ENCODE measurements at places on chromosomes 7 and 10. TPM values are rescaled to one million over a fixed set of nuclear protein-coding genes. Genes with fewer than 3 reads are reported as not detected.
A peak's percentile ranks its signal among the peaks of the same experiment; 100 is the strongest.

DNA sequence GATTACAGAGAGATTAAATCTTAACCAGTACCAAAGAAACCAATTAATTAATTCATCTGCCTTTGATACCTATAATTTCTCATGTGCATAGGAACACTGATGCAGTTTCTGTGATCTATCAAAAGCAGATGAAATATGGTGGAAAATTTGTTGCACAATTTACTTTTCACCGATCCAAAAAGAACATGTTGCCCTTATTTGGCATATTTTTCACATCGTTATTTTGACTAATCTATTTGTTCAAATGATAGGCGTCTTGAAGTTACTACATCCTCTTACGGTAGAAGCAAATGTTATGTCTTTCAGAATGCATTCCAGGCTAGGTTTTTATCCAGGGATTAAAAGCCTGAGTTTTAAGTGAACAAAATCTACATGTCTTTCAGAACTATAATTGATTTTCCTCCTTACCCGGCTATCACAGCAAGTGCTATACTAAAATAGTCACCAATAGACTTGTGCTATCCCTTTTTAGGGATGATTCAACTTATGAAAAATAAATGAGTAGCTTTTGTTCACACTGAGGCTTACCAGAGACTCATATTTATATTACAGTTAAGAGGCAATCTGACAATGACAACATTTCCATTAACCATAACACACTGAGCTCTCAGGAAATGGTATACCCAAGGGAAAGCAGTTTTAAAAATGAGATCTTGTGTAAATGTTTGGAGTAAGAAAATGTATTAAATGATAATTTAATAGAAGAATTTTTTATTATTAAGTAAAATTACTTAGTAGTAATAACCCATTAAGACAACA lies 16.8 kb upstream of the TES start:
- H3K27me3 ChIP-seq = no peaks in the 10 kb centered on the region
- H3K4me3 ChIP-seq = no peak overlapping the region
- H3K36me3 ChIP-seq = no peaks in the 10 kb centered on the region
- H3K4me1 ChIP-seq = no peaks in the 10 kb centered on the region

- no peaks in the 10 kb centered on the region for H3K36me3 ChIP-seq
- H3K27ac ChIP-seq = peak overlapping the region; percentile 75
- no peaks in the 10 kb centered on the region for H3K27me3 ChIP-seq
Observed at GRCh38 chr10:79404231-79404609, 41.2 kb downstream of the ZCCHC24 start.

DNA sequence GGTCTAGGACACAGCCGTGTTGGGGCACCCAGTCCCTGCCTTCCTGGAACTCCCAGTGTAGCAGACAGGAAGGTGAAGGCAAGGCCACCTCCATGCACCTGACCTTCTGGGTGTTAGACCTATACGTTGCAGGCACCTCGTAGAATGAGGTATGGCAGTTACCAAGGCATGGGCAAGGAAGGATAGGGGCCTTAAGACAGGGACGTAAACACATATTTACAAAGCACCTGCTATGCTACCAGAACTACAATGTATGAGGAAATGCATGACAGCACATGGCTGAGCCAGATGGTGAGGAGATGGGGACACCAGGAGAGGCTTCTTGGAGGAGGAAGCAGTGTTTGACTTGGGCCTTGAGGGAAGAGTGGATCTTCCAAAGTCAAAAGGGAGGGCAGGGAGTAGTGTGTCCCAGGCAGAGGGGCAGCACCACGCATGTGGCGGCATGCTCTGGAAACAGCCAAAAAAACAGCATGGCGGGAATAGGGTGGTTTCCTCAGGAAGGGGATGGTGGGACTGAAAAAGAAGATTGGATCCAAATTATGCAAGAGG lies 231.2 kb downstream of the FANK1 start:
- peaks cover 4% of the 10 kb centered on the region for H3K4me1 ChIP-seq
- no peak overlapping the region for H3K27ac ChIP-seq
- no peak overlapping the region for H3K4me3 ChIP-seq

Gene WASHC2A
- 23.6 TPM for total RNA-seq

DNA sequence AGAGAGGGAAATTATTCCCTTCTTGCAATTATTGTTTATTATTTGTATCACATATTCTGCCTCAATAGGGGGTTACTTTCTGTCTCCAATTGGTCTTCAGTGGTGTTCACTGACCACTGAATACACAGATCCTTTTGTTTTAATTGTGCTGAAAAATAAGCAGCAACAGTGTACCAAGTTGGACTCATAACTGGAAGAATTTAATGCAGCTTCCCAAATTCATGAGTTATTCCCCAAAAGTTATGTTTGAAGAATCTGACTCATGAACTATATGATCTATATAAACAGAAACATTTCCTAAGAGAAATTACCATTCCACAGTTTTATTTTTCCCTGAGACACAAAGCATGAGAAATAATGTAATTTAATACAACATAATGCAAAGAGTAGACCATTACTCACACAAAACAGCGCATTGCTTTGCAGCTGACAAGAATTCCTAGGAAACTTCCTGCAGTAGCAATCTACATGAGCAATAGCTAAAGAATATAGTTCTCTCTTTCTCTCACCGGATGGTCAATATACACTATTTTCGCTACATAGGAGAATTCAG lies 479.2 kb downstream of the HTR7 start:
- no peak for DNase-seq
- no peaks in the 10 kb centered on the region for H3K4me1 ChIP-seq
- no peak overlapping the region for H3K27ac ChIP-seq
- no peak overlapping the region for H3K4me3 ChIP-seq

GRCh38 chr7:105017657-105018365 lies 3.8 kb downstream of the KMT2E start:
- H3K27me3 ChIP-seq = no peaks in the 10 kb centered on the region
- DNase-seq = no peak
- H3K27ac ChIP-seq = no peak overlapping the region
- peak overlapping the region; percentile 67 for H3K4me3 ChIP-seq
- H3K36me3 ChIP-seq = no peaks in the 10 kb centered on the region

DNA sequence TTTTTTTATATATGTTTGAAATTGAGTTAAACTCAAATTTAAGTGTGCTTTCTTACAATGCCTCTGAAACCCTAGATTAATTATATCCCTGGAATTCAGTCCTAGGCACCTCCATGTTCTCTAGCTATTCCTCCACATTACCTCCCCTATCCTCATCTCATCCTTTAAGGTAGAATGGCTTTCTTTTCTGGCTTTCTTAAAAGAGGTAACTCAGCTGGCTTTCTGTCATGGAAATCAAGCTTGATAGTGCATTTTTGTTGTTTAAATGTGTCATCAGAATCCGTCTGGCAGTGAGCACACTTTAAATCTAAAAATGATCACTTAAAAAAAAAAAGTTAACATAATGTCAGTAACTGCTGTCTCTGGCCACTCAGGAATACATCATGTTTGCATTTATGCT lies 42.2 kb downstream of the AHR start:
- DNase-seq = no peak
- H3K36me3 ChIP-seq = no peaks in the 10 kb centered on the region
- no peaks in the 10 kb centered on the region for H3K27me3 ChIP-seq
- H3K4me3 ChIP-seq = no peak overlapping the region
- H3K27ac ChIP-seq = no peak overlapping the region

- no peaks in the 10 kb centered on the region for H3K4me1 ChIP-seq
- no peak for DNase-seq
- no peaks in the 10 kb centered on the region for H3K27me3 ChIP-seq
- no peak overlapping the region for H3K27ac ChIP-seq
- H3K36me3 ChIP-seq = no peaks in the 10 kb centered on the region
Observed at GRCh38 chr7:98755138-98755898, 114.5 kb downstream of the TMEM130 start.

DNA sequence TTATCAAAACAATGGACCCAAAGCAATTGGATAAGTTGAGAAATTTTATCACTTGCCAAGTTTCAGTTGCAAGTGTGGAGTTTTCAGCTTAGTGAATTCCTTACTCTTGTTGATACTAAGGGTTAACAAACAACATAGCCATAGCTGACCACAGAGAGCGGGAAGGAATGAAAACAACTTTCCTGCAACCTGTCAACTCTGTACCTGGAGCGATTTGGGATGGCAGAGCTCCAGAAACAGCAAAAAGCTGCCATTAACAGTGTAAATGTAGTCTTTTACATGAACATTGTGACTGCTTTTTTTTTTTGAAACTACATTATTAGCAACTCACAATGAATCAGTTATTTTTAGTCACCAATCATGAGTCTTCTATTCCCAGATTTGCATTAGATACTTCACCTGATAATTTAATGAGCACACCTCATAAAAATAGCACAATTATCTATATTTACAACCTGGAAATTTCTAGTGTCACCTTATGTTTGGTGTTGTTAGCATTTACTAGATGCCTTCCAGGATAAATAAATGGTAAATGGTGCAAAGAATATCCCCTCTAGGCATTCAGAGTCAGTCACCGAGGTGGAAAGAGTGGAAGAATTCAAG lies 47.6 kb upstream of the RAPGEF5 start:
- no peak for DNase-seq
- H3K4me1 ChIP-seq = no peaks in the 10 kb centered on the region
- no peaks in the 10 kb centered on the region for H3K36me3 ChIP-seq
- no peaks in the 10 kb centered on the region for H3K27me3 ChIP-seq
- H3K4me3 ChIP-seq = no peak overlapping the region

- DNase-seq = no peak
- H3K4me1 ChIP-seq = peaks cover 10% of the 10 kb centered on the region
- H3K27me3 ChIP-seq = no peaks in the 10 kb centered on the region
- H3K36me3 ChIP-seq = no peaks in the 10 kb centered on the region
- no peak overlapping the region for H3K4me3 ChIP-seq
Observed at GRCh38 chr10:73019100-73019499, 64.5 kb upstream of the PLA2G12B start.

DNA sequence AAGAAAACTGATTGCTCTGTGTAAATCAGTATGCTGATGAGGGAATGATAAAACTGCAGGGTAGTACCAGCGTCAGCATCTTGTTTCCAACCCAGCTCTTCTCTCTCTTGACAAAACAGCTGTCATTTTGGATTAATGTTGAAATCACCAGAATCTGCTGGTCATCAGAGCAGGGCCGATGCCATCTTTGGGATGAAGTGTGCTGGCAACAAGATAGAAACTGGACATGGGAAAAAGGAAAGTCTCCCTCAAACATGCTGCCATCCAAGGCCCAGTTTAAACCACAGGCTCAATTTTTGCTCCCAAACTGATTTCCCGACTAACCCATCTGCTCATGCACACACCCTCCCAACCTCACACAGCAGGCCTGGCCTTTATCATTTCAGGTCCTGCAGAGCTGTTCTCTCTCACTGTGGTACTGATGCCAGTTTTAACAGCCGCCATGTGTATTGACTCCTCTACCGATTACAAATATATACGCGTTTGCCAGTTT lies 285.2 kb downstream of the AUTS2 start:
- DNase-seq = no peak
- peaks cover 3% of the 10 kb centered on the region for H3K4me1 ChIP-seq
- no peak overlapping the region for H3K4me3 ChIP-seq
- H3K27me3 ChIP-seq = no peaks in the 10 kb centered on the region
- no peaks in the 10 kb centered on the region for H3K36me3 ChIP-seq

Gene SAMD9L
- 12.5 TPM for total RNA-seq

Gene ANXA8L1
- 2.3 TPM for total RNA-seq
